Mesenchymal stem cell (in vitro differentiated cells and primary cell): ENCODE measurements at places on chromosomes 3 and 15.

- DNase-seq: no peak
These were observed 576.9 kb upstream of the NECTIN3 start for GRCh38 chr3:110494728-110495127.

- no peak for DNase-seq
These were observed 22.3 kb downstream of the VIPR1 start for GRCh38 chr3:42524751-42525150.

DNA sequence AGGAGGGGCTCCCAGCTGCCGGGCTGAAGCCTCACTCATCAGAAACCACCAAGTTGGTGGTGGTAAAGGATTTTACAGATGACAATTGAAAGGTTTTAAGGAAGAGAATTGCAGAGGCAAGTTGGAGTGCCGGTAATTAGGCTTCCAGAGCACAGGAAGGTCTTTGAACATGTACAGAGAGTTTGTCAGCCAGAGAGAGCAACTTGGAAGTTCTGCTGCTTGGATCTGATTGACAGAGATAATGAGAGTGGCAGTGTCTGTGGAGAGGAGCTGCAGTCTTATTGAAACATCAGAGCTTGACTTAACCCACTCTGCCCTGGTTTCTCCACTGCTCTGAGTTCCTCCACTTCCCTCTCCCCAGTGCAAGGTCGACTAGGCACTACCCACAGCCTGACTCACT is 448.6 kb downstream of the EPHB1 start:
- DNase-seq: no peak

- no peak for DNase-seq
These were observed 164.5 kb downstream of the RORA start for GRCh38 chr15:61064651-61065050.

GRCh38 chr3:14915636-14916222 is 31.7 kb upstream of the NR2C2 start:
- DNase-seq: no peak

DNA sequence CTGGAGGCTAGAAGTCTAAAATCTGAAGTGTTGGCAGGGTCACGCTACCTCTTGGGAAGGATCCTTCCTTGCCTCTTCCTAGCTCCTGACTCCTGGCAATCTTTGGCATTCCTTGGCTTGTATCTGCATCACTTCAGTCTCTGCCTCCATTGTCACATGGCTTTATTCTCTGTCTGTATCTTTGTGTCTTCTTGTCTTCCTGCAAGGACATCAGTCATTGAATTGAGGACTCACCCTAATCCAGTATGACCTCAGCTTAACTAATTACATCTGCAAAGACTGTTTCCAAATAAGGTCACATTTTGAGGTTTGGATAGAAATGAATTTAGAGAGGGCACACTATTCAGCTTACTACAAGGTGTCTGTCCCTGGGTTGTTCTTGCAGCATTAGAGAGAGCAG is 31.1 kb upstream of the UTS2B start:
- no peak for DNase-seq

DNA sequence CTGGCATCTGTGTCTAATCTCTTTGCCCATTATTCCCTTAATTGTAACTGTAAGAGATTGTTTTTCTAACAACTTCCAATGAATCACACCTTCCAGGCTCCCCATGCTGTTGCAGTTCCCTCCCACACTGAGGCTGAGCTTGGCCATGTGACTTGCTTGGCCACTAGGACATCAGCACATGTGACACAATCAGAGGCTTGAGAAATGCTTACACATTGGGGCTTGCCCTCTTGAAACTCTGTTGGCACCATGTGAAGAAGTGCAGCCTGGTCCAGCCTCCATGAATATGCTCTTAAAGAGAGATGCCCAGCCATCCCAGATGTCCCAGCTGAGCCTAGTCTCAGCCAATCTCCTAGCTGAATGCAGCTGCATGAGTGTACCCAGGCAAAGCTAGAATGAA is 326.8 kb upstream of the SOX2 start:
- no peak for DNase-seq

- DNase-seq: no peak
These were observed 30.9 kb downstream of the STIMATE start for GRCh38 chr3:52866427-52866826.

GRCh38 chr3:33665294-33665693 is 52.8 kb downstream of the CLASP2 start:
- DNase-seq: no peak

DNA sequence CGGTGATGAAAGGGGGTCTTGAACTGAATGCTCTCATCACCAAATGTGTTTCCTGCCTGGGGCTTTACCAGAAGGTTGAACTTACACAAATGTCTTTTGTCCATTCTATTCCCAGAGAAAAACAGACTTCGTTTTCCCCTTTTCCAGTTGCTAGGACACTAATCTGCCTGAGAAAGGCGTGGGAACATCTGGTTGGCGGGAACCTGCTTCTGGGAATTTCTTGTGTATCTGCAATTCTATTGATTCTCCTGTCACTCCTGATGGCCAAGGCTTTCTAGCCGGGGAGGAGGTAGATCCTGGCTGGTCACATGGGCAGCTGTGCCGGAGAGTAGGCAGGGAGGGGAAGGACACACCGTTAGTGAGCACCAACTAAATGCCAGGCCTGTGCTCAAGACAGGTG is 31.1 kb upstream of the CCDC174 start:
- DNase-seq: no peak

DNA sequence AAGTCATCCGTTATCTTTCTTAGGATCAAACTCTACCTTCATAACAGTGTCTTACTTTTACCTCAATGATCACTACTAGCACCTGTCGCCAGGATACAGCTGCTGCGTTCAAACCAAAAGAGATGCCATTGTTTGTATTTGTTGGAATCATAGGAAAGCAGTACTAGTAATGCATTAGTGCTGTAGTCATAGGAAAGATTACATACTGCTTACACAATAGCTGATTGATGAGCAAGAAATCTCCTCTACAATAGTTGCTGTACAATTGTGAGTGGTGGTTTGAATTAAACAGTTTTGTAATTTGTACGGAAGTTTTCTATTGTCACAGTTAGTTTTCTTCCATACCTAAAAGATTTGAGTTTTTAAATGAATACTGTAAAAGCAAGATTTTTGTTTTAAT is 21.4 kb downstream of the ACAP2 start:
- DNase-seq: no peak

GRCh38 chr3:135558150-135558783 is 407.3 kb upstream of the PPP2R3A start:
- DNase-seq: no peak

- peak; percentile 9 for DNase-seq
These were observed at the start of gene SV2B for GRCh38 chr15:91099995-91100813. TSS of gene SV2B (plus strand) at chr15:91100257. CDS start at chr15:91226264, 126,007 bp downstream.

DNA sequence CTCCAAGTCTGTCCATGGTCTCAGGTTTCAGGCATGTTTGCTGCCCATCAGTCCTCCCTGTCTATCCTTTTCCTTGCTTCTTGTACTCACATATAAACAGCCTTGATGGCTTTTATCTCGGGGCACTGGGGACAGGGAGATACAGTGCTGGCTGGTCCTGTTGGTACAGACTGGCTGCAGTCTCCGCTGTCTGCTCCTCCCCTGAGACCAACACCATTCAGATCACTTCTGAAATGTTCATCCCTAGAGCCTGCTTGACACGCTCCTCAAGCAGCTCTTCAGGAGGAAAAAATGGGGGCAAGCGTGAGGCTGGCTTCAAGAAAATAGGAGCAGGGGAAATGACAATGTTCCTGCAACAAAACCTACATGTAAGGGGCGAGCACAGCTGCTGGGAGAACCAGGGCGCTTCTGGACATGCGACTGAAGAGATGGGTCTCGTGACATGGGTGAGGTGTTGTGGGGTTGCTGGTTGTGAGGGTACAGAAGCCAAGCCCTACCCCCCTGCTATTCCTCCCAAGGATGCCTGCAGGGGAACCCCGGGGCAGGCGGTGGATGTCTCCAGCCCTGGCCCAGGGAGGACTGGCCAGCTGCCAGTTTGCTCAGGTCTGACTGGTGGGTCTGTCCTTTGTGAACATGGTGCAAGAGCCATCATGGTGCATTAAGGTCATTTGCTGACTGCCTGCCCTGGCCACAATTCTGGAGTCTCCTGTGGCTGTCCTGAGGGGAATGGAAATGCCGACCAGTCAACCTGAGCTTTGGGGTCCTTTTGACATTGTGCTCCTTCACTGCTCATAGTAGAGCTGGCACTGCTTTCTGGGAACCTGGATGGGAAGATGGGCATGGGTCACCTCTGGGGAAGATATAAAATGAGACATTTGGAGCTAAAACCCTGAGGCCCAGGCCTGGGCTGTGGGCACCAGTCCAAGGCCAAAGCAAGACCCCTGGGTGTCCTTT is 40.1 kb downstream of the KY start:
- no peak for DNase-seq

- no peak for DNase-seq
These were observed 102.4 kb downstream of the FMN1 start for GRCh38 chr15:33091983-33092693.

DNA sequence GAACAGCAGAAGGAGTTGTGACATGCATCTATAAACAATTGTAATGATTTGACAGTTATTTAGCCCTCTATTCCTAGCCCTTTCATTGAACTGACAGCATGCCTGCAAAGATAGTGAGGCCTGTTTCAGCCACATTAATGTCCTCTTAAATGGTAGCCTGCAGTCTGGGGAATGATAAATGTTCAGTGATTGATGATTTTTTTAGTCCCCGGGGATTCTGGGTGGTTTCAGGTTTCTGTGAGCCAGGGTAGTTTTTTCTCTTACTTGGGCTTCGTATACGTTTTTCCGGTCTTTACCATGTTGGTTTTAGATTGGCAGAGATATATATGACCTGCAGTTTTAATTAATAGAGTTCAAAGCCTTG is 172.0 kb downstream of the TCF12 start:
- peak; percentile 55 for DNase-seq

- DNase-seq: no peak
These were observed 61.0 kb downstream of the LRIG1 start for GRCh38 chr3:66439666-66440344.

DNA sequence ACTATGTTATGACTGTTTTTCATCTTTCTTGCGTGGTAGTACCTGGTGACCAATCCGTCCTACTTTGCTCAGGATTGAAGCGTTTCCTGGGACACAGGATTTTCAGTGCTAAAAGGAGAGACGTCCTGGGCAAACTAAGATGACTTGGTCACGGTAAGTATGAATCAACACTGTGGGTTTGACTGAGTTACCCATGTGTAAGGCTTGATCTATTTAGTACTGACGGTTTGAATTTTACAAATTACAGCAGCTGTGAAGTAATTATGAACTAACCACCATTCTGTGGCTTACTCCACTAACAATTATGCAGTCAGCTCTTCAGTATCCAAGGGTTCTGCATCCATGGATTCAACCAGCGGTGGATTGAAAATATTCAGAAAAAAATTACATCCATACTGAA is 172.9 kb upstream of the FEZF2 start:
- no peak for DNase-seq

GRCh38 chr15:42421376-42421775 is 62.1 kb downstream of the CAPN3 start:
- DNase-seq: no peak

GRCh38 chr3:186235554-186235953 is 126.5 kb downstream of the DGKG start:
- DNase-seq: no peak

- DNase-seq: no peak
These were observed 25.6 kb downstream of the FEM1B start for GRCh38 chr15:68303134-68303533.

DNA sequence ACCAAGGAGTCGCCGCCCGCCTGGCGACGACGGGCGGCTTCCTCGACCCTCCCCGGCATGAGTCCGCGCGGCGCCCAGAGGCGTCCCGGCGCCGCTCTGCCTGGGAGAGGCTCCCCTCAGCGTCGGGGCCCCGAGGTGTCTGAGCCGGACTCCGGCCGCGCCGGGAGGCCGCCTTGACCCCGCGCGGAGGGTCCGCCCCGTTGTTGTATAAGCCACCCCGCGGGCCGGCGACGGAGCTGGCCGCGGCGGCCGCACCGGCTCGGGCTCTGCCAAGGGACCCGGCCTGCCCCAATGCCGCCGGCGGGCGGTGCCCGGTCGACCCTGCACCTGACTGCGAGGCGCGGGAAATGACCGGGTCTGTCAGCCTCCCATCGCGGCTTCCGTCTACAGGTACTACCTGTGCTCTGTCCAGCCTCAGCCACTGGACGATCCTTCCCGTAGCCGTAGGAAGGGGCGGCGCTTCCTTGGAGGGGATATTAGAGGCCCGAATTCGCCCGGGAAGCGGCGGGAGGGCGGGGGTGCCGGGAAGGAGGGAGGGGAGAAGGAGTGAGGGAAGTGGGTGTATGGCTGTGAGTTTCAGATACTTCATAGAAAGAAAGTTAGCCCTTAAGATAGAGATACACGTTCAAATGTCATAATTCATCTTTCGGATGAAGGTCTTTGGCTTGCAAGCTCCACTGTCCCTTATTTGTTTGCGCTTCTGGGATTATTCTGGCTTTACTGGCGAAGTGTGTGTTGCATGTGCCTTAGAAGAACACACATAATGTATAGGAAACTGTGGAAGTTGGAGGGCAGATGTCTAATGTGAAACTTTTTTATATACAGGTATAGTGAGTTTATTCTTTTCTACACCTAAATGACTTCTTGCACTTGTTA is 620 bp downstream of the ABHD5 start:
- peak; percentile 59 for DNase-seq

GRCh38 chr3:160748787-160749186 is 7.2 kb upstream of the PPM1L start:
- no peak for DNase-seq

- no peak for DNase-seq
These were observed 172.0 kb downstream of the ITPR1 start for GRCh38 chr3:4665197-4665596.

GRCh38 chr3:55779543-55779942 is 292.4 kb upstream of the WNT5A start:
- DNase-seq: no peak

- no peak for DNase-seq
These were observed 191.7 kb downstream of the NR1D2 start for GRCh38 chr3:24136624-24137310.

DNA sequence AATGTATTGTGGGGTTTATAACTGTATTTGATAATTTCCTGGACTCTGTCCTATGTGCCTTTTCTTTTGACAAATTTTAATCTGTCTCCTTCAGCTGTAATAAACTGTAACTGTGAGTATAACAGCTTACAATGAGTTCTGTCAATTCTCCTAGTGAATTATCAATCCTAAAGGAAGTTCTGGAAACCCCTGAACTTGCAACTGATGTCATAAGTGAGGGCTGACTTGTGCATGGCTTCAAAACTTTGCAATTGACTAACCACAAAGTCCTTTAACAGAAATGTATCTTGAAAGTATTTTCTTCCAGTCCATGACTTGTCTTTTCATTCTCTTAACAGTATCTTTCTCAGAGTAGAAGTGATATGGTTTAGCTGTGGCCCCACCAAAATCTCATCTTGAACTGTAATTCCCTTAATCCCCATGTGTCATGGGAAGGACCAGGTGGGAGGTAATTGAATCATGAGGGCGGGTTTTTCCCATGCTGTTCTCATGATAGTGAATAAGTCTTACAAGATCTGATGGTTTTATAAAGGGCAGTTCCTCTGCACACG is 108.3 kb downstream of the TFDP2 start:
- DNase-seq: no peak

DNA sequence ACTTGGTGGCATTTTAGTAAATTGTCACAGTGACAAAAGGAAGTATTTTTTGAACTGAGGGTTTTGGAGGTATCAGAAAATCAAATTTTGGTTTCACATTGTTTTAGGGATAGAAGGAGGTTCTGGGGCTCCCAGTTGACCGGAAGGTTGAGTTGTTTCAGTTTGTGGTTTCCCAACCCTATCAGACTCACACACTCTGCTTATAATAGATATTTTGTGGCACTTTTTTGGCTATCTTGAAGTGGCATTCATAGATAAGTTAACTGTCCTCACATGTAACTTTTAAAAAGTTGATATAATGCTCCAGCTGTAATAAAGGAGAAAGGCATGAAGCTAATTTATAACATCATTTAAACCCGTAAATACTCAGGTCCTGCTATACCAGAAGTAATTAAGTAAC is 12.8 kb downstream of the ARMC8 start:
- DNase-seq: no peak
